ENCODE measurements at places on chromosomes 1 and 21. TPM values are rescaled to one million over a fixed set of nuclear protein-coding genes. Genes with fewer than 3 reads are reported as not detected.

RGS5 gene
- 10.2 TPM for total RNA-seq

ZBED6 gene
- 11.8 TPM for total RNA-seq

KCNJ9 gene
- not detected for total RNA-seq

RGS7 gene
- not detected for total RNA-seq

SKI gene
- 84.8 TPM for total RNA-seq

CELA2A gene
- not detected for total RNA-seq

RXFP4 gene
- total RNA-seq, result not detected

DNASE2B gene
- total RNA-seq, result not detected

C1orf94 gene
- not detected for total RNA-seq

APOBEC4 gene
- total RNA-seq, result not detected

CYP2J2 gene
- 120 TPM for total RNA-seq

ASCL5 gene
- total RNA-seq, result not detected

CLEC20A gene
- not detected for total RNA-seq

NVL gene
- total RNA-seq, result 4.5 TPM

Measured in right lobe of liver (tissue), 6 donors.